A549 treated with Hydrocortisone at 1 μM for 4 hours (cell line): ENCODE measurements at places on chromosomes 1 and 21. TPM values are rescaled to one million over a fixed set of nuclear protein-coding genes. Genes with fewer than 3 reads are reported as not detected.

Gene CD1E
- total RNA-seq, result not detected in 5 replicates

Gene IQGAP3
- total RNA-seq, result 13.4 to 17.9 TPM (median 16.5 TPM) in 5 replicates

Gene NID1
- total RNA-seq, result 5.3 to 9.8 TPM (median 7.4 TPM) in 5 replicates

Gene ATP1A4
- not detected in 5 replicates for total RNA-seq

Gene SAMD13
- total RNA-seq, result 0.25 to 0.91 TPM (median 0.54 TPM) in 5 replicates

Gene JAM2
- total RNA-seq, result not detected in 5 replicates

Gene LMOD1
- not detected in 5 replicates for total RNA-seq
